ENCODE measurements at places on chromosomes 5 and 9. TPM values are rescaled to one million over a fixed set of nuclear protein-coding genes. Genes with fewer than 3 reads are reported as not detected.

Gene SLC23A1
- not detected for total RNA-seq

Gene ECM2
- total RNA-seq, result under 0.01 TPM

Gene SLC24A2
- not detected for total RNA-seq

Gene ADCY2
- total RNA-seq, result not detected

All from vein endothelial cell (primary cell).